ENCODE measurements at places on chromosomes 1 and 21.

- DNase-seq = no peak
Observed at GRCh38 chr1:65866439-65866838, 73.7 kb downstream of the PDE4B start.

GRCh38 chr1:3058263-3059030, 10.6 kb upstream of the PRDM16 start:
- no peak for DNase-seq

GRCh38 chr1:205961991-205962820, 18.9 kb upstream of the SLC26A9 start:
- DNase-seq = no peak

DNA sequence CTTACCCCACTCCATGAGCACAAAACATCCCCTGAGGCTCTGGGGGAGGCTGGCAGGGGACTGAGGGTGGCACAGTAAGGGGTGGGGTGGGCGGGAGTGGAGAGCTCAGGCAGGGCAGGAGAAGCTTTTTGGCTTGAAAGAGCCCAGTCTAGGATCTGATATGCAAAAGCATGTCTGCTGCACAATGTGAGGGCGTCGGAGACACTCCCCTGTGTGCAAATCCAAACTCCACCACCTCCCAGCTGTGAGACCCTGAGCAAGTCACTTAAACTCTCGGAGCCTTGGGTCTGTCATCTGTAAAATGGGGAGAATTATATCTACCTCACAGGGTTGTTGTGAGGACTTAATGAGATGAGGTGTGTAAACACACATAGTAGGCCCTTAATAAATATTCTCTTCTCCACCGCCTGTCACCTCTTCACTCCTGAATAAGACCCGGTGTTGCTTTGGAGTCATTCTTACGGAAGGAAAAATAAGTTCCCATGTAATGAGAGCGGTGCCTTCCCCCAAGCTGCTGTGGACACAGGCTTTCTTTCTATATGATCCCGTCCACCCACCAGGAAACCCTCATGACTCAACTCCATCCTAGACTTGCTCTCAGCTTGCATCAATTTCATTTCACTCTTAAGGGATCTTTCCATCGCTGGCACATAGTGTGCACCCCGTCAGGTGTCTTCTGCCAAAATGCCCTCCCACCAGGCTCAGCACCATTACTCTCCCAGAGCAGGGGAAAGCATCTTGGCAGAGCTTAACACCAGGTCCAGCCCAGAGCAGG, 12.5 kb downstream of the KCNN3 start:
- DNase-seq = no peak

DNA sequence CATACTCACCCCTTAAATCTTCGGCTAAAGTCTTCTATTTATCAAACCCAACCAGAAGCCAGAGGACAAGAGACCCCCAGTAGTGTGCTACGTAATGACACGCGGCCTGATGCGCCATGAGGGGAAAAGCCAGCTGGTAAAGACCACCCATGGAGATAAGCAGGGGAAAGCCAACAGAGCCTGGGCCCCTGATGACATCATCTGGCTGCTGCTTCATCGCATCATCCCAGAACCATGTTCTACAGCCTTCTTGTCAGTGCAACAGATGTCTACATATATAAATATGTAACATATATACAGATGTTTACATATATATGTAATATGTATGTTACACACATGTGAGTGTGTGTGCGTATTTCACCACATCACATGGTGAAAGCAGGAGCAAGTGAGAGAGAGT, 81.7 kb upstream of the VANGL1 start:
- DNase-seq = no peak

- no peak for DNase-seq
Observed at GRCh38 chr1:86421601-86422280, 2.2 kb upstream of the CLCA2 start.

- DNase-seq = no peak
Observed at GRCh38 chr1:52288286-52288685, 77.7 kb downstream of the CC2D1B start.

- DNase-seq = no peak
Observed at GRCh38 chr1:209012443-209013196, 570.9 kb upstream of the CAMK1G start.

GRCh38 chr1:147052143-147052542, 114.0 kb downstream of the NBPF12 start:
- no peak for DNase-seq

DNA sequence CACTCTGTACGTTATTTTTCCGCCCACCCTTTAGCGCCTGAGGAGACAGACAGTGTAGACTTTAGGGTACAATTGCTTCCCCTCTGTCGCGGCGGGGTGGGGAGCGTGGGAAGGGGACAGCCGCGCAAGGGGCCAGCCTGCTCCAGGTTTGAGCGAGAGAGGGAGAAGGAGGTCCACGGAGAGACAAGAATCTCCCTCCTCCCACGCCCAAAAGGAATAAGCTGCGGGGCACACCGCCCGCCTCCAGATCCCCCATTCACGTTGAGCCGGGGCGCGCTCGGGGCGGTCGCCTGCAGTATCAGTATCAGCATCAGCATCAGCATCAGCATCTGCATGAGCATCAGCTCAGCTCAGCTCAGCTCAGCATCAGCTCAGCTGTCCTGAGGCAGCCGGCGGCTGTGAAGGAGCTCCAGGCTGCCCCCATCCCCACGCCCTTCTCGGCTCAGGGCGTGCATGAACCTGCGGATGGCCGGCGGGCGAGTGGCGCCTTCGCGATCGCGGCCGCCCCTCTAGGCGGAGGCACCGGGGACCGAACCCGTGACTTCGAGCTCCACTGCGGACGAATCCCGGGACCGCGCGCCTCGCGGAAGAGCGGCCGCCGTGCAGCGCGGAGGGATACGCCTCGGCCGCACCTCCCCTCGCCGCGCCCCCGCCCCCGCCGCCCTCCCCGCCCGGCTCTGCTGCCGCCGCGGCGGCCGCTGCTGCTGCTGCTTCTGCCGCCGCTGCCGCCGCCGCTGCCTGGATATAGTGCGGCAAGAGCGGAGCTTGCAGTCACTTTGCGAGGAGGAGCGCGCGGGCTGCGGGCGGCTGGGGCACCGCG, at the start of gene NCAM2:
Gene NCAM2, plus strand, starts transcription at position 774 of the 820 bp plus-strand sequence.
- peak; percentile 67 for DNase-seq

- no peak for DNase-seq
Observed at GRCh38 chr1:76340056-76340455, 265.5 kb downstream of the ST6GALNAC3 start.

DNA sequence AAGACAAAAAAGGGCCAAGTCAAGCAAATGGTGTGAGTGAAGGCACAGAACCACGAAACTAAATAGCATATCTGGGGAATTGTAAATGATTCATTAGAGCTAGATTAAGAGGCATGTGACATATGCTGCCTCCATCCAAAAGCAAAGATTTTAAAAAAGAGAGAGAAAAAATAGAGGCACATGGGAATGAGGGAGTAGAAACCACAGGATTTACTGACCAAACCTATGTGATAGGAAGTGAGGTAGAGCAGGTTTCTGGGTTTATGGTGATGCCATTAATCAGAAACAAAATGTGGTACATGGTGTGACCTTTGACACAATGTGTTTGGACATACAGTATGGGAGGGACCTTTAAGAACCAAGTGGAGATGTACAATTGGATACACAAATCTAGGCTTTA, 13.6 kb downstream of the C1orf52 start:
- DNase-seq = no peak

GRCh38 chr1:192170196-192170984, 12.1 kb downstream of the RGS18 start:
- no peak for DNase-seq

DNA sequence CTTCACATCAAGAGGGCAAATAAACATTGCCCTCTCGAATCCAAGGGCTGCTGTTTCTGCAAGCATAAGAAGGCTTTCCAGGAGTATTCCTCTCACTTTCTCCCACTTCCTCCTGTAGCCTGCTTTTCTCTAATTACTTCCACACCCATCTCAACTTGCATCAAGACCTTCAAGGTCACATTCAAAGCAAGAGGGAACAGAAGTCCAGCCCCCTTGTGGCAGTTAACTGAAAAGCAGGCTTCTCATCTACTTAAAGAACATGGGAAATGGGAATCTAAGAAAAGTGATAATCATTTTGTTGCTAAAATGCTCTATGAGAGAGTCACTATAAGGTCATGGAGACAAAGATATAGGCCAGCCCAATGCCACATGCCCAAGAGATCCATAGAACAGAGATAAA, 874.4 kb downstream of the KCNT2 start:
- no peak for DNase-seq

DNA sequence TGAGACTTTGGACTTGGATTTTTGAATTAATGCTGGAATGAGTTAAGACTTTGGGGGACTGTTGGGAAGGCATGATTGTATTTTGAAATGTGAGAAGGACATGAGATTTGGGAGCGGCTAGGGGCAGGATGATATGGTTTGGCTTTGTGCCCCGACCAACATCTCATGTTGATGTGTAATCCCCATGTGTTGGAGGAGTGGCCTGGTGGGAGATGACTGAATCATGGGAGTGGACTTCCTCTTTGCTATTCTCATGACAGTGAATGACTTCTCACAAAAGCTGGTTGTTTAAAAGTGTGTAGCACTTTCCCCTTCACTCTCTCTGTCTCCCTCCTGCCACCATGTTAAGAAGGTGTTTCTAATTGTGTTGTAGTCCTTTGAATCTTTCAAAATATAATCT, 9.3 kb upstream of the PHGDH start:
- DNase-seq = no peak

DNA sequence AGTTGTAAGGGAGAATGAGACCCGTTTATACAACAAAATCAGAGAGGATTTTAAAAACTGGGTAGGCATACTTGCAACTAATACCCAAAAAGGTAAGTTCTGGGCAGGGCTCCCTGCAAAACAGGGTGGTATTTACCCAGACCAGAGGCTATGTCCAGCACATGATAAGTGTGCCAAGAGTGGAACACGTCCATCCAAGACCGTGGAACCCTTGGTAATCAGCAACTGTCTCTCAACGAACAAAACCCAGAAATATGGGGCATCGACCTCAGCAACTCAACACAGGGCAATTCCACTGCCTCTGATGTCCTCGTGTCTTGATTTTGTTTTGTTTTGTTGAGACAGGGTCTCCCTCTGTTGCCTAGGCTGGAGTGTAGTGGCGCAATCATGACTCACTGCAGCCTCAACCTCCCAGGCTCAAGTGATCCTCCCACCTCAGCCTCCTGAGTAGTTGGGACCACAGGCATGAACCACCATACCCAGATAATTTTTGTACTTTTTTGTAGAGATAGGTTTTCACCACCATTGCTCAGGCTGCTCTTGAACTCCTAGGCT, 26.7 kb upstream of the MX1 start:
- DNase-seq = no peak

DNA sequence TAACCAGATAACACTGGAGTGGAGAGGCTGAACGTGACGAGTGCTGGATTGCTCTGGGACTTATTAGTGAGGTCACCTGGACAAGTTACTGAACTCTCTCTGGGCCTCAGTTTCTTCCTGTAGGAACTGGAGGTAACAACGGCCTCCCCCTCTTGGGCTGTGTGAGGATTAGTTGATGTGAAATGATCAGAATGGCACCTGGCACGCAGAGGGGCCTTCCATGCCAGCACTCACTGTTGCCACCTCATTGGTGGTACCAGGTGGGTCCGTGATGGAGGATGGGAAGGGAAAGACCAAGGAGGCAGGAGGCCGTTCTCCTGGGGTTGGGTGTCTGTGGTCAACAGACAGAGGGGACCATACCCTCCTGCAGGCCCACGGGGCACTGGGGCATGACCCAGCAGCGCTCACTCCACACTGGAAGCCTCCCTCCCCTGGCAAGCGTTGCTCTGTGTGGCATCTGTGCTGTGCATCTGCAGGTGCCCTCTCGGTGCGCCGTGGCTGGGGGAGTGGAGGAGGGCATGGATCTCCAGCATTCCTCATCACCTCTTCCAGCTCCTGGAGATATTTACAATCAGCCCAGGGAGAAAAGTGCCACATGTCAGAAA, 349.5 kb upstream of the VAMP3 start:
- no peak for DNase-seq

GRCh38 chr1:59078866-59079265, 218.0 kb upstream of the FGGY start:
- no peak for DNase-seq

DNA sequence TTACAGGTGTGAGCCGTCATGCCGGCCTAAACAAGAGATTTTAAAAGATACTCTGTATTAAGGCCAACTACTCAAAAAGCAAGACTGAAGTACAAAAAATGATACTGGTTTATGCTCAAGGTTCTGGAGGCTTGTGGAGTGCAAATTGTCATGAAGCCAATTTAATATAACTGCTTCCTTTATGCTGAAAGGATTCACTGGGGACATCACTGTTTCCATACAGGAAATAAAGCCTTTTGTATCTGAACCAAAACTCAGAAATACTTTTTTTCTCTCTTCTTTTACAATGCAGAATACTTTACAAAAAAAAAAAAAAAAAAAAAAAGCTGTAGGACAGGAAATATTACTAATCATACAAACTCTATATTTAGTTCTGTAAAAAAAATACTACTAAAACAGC, 55.5 kb upstream of the CNN3 start:
- no peak for DNase-seq
